ENCODE measurements at places on chromosomes 6 and 20.
A peak's percentile ranks its signal among the peaks of the same experiment; 100 is the strongest.

GRCh38 chr6:137402143-137402680, 92.0 kb downstream of the OLIG3 start:
- no peak for DNase-seq

DNA sequence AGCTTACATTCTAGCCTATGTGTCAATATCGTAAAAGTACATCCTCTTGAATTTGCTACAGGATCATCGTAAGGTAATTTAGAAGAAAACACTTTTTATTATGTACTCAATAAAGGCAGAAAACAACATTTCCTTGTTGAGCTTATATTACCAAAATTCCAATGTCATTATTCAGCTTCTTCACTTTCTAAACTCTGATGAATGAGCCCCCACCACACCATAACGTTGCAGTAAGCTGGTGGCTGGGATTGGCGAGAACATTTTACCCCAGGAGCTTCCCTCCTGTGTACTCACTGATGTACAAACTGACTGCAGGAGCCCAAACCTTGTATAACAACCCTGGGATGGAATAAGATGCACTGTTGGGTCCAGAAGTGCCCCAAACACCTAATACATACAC, 238.1 kb upstream of the MARCKS start:
- DNase-seq = no peak

DNA sequence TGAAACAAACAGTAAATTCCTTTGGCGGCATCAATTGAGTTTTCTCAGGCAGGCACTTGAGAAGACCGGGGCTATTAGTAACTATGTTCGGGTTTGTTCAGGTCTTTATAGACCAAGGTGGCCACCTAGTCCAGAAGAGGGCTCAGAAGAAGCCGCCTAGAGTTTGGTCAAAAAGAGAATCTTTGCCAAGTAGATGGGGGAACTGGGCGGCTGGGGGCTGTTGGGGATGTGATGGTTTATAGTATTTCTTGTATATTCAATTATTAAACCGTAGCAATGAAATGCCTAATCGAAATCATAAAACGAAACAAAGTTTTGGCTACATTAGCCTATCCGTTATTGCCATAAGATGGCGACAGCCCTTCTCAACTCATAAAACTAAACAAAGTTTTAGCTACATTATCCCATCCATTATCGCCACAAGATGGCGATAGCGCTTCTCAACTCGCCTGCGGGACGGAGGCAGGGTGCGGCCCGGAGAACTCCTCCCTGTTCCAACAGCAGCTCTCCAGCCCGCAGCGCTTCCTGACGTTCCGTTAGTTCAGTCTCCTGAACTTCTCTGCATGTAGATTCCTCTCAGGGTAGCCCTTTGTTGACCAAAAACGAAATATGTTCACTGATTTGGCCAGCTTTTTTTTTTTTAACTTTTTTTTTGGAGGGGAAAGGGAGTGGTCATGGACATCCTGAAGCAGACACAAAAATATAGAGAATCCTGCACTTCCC, 120.5 kb upstream of the PRSS16 start:
- DNase-seq = peak; percentile 88

- no peak for DNase-seq
Observed at GRCh38 chr6:158461954-158462353, 97.9 kb upstream of the TMEM181 start.

DNA sequence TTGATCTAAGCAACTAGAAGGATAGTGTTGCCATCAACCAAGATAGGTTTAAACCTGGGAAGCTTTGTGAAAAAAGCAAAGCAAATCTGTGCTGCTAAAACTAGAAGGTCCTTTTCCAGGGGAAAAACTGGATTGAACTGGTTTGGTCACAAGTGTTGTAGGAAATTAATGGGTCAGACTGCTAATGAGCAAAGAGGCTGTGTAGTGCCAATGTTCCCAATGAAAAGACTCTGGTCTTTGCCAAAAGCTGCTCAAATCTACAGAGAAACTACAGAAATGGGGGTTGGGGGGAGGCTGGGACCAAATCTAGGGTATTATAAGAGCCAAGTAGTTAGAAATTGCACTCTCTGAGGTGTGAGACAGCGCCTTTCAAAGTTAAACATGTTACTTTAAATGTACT, 85.0 kb downstream of the PLCG1 start:
- no peak for DNase-seq

DNA sequence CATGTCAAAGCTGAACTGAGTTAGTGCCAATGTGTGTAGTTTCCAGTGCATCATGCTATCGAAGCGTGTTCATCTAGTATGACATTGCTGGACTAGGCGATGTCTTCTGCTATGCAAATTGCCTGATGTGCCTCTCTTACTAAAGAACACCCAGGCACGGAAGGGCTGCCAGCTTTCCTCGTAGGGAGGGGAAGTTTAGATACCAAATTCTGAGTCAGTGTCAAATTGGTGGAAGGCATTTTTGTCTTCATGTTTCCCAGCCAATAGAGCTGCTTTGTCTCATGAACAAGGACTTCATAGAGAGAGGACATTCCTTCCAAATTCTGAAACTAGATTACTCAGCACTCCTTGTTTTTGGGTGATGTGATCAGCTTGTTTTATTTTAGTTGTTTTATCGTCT, 320.1 kb downstream of the BTBD3 start:
- no peak for DNase-seq

DNA sequence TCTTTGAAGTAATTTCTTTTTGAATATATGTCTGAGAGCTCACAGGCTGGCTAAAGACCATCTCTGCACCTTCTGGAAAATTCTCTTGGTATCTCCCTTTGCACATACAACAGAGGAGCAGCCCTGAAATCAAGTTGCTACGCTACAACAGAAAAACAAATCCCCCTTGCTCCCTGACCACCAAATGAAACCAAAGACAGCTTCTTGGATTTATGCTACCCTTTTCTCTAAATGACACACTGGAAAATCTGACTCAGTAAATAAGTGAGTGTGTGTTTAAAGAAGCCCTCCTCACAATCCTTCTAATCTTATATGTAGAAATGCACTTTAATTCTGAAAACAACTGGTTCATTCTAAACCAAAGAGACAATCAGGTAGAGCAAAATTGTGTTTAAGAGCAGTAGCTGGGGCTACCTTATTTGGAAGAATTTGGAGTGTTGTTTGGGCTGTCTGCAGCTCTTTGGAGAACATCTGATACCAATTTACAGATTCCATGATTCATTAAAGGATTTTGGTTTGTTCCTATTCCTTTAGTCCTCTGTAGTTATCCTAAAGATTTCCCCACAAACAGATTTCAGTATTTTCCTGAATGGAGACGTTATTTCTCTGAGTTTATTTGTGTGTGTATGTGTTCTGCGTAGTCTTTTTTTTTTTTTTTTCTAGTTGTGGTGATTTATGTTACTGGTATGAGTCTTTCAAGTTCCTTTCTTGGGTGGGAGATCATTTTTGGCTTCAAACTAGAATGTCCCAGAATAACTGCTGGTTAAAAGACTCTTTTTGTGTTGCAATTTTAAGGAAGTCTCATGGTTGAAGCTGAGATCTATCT, 36.4 kb upstream of the UTRN start:
- no peak for DNase-seq

DNA sequence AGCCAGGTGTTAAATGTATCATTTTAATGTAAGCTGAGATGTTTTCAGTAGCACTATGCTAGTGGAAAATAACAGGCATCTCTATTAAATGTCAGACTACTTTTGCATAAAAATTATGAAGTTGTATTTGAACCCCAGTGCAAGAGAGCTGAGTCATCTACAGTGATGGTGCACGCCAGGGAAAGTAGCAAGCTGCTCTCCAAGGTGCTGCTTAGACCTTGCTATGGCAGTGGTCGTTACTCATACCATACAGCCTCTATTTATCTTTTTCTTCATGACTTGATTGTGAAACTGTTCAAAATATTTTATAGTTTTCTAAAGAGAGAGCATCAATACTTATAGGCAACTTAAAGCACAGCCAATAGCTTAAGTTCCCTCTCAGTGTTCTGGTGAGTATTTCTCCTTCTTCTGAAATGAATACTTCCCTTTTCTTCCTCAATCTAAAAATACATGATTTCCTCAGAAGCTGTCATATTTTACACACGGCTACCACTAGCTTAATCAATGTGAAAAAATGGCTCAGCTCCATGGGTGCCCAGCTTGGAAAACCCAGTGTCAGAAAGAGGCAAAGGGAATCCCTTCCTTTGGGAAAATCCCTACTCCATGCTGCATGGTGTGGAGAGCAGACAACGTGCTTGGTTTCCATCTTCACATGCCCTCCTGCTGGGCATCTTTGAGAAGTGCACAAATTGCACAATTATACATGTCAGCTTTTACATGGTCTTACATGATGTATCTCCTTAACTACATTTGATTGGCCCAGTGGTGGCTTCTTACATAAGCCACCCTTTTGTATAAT, 105.6 kb downstream of the ELOVL4 start:
- DNase-seq = no peak

GRCh38 chr6:408599-409102, 17.1 kb downstream of the IRF4 start:
- DNase-seq = no peak

GRCh38 chr20:31816221-31816620, 2.9 kb upstream of the MYLK2 start:
- no peak for DNase-seq

DNA sequence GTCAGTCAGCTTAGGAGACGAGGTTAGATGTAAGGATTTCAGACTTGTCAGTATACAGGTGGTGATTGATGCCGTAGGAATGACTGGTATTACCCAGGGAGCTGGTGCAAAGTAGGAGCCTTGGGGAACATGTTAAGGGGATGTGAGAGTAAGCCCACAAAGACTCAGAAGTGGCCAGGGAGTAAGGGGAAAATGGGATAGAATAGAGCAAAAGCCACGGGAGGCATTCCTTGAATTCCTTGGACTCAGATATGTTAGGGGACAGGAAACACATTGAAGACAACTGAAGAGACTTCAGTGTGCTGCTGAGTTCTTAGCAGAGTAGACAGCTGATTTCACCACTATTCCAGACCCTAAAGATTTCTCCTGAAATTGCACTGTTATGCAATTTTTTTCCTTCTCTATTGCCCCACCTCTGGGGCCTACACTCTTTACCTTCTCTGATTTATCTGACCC, 1.2 kb upstream of the ACAT2 start:
- no peak for DNase-seq

GRCh38 chr6:4185419-4185818, 50.0 kb upstream of the ECI2 start:
- DNase-seq = no peak

GRCh38 chr6:157953580-157954091, 28.0 kb upstream of the SYNJ2 start:
- no peak for DNase-seq

DNA sequence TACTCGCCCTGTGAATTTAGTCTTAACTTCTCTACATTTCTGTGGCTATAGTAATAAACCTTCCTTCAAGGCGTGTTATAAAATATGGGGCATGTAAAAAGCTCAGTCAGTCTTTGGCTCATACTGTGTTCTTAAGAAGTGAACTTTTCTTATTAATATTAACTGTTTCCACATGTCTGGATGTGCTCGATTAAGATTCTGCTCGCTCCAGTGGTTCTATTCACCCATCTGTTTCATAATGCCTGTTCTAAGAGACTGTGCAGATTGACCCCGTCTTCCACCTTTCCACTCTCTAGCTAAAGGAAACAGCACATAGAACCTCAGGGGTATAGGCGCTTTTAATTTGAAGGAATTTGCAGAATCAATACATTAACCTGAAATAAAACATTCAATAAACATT, 99.9 kb downstream of the L3MBTL3 start:
- no peak for DNase-seq

DNA sequence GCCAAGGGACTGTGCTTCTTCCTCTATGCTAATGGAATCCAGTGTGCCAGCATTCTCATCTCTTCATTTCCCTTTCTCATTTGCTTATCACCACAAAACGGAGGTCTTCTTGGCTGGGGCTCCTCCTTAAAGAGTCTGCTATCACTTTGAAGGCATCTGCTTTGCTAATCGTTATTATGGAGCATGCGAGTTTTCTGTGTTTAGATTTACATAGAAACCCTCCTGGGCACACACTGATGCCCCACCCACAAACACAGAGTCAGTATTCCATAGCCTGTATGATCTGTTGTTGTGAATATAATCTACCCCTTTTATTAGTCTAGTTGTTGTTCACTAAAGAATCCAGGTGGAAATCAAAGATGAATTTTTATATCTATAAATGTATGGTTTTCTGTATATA, 83.4 kb upstream of the XRN2 start:
- no peak for DNase-seq

DNA sequence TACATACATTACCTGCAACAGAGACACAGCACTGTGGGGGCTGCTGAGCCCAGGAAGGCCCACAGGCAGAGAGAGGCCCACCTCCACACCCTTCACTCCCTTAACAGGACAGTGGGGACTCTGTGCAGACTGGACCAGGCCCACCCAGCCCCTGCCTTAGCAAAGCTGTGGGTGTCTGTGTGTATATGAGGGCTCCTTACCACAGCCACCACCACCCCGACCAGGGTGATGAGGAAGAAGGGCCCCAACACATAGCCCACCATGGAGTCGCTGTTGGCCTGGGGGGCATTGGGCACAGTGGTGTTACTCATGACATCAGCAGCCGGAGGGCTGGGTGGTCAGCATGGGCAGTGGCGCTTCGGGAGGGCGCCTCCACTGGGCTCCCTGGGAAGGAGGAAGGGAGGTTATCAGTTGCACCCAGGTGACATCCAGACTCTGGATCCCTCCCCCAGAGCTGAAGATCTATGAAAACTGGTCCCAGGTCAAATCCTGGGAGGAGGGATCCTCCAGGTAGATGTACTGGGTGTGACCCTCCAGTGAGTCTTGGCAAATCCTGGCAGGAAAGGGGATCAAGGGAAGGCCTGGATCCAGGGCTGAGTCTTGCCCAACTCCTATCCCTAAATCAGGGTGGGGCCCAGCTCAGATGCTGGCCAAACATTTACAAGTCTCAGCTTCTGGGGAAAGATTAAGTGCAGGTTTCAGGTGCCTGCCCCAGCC, 1.2 kb downstream of the SMIM29 start:
- DNase-seq = no peak

DNA sequence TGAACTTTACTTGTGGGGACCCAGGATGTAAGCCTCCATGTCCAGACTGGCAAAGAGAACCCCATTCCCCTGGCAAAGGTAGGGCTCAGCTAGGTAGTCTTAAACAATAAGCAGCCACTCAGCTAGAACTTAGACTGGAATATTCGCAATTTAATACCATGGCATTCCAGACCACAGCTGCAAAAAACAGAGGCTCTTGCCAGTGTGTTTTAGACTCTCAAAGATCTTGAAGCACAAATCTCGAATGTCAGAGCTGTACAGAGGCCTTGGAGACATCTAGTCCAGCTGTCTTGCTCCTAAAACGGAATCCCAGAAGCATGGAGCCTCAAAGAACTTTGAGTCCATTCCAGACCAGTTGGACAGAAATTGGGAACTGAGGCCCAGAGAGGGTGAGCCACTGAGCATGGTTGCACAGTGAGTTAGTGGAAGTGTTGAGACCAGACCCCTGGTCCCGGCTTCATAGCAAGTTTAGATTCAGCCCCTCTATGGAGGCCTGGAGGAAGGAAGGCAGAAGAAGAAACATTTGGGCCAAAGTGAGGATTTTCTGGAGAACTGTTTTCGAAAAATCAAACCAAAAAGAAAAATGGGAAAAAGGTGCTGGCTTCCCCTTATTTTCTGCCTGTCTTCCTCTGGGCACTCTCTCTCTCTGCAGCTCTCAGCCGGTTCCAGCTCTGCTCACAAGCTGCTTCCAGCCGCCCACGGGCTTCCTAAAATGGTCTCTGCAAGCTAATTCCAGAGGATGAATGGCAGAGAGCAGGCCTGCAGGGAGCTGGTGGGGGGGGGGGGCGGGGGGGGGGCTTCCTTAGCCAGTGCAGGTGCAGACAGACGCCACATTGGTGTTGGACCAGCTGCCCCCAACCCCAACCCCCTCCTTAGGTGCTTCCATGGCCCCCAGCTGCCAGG, 32.4 kb downstream of the AAR2 start:
- DNase-seq = no peak
